ENCODE measurements at places on chromosomes 1 and 21.

GRCh38 chr1:44263568-44264450 lies 50.5 kb downstream of the DMAP1 start:
- DNase-seq = no peak

GRCh38 chr1:225813214-225813964 lies 3.5 kb downstream of the EPHX1 start:
- DNase-seq = no peak

DNA sequence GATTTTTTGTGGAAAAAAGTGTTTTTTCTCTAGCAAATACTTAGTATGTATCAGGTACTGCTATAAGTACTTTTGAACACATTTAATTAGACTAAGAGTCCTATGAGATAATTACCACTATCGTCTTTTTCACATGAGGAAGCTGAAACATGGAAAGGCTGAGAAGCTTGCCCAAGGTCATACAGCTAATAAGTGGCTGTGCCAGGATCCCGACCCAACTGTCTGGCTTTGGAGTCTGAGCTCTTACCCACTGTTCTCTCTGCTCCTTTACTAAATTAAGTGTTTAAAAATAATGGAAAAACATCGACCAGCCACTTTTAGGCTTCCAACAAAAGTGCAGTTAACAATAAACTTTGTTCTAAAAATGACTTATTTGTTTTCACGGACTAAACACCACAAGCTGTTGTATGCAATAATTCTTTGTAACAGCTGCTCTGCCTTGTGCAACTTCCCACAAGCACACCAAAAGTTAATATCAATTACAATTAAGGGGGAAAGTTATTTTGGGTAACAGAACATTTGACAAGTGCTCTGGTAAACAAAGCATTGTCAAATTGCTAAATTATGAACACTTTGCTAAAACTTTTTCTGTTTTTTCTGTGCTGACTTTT lies 75.7 kb downstream of the CRB1 start:
- DNase-seq = no peak

GRCh38 chr1:168521401-168522000 lies 22.3 kb downstream of the XCL2 start:
- no peak for DNase-seq

GRCh38 chr1:183403498-183403897 lies 14.7 kb downstream of the NMNAT2 start:
- no peak for DNase-seq

DNA sequence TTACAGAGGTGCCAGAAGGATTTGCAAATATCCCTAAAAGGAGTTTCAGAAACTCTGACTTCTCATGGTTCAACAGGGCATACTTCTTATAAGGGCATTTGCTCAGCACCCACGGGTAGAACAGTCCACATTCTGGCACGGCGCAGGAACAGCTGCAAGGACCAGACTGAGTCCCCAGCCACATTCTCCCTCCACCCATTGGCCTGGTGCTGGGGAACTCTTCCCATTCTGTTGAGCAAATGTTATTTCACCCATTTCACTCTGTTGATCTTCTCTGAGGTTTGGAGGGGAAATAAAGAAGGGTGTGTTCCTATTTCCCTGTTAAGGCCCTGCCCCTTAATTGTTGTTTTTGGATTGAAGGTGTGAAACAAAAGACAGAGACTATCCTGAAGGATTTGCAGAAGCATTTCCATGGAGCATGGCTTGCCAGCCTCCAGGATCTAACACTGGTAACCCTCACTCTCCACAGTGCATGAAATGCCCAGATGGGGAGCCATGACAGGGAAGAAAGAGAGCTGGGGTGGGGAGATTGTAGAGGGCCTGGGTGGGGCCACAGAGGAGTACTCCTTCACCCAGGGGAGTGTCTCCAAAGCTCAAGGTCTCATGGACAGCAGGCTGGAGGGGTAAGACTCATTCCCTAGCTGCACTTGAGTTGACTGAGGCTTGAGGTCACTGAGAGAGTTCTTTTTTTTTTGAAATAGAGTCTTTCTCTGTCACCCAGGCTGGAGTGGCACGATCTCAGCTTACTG lies 35.0 kb downstream of the INAVA start:
- DNase-seq = no peak

DNA sequence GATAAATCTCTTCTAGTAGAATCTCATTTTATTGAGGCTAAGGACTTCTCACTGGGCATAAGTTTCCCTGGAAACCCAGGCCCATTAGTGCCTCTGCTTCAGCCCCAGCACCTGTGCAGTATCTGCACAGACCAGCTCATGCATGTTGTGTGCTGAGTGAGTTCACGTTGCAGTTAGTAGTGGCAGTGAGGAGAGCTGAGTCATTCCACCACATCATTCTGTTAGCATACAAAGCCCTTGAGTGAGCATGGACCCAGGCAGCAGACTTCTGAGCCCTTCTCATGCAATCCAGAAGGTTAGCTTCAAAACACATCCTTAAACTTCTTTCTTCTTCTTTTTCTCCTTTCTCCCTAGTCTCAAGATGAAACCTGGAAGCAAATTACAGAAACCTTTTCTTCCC lies 45.8 kb upstream of the NTPCR start:
- no peak for DNase-seq

DNA sequence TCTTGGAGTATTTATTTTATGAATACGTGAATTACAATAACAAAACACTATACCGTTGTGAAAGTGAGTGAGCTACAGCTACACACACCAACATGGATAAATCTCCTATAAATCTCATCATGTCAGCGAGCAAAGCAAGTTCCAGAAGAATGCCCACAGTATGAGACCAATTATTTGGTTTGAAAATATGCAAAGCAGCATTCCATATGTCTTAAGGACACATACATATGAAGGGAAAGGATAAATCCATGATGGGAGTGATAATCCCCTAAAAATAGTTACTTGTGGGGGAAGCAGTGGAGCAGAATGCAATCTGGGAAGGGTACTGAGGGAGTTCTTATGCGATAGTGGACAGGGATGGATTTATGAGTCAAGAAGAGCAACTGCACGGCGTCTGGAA lies 261.3 kb downstream of the DISC1 start:
- no peak for DNase-seq

- DNase-seq = no peak
Measured at GRCh38 chr1:170856455-170856854, 78.9 kb upstream of the MROH9 start.

DNA sequence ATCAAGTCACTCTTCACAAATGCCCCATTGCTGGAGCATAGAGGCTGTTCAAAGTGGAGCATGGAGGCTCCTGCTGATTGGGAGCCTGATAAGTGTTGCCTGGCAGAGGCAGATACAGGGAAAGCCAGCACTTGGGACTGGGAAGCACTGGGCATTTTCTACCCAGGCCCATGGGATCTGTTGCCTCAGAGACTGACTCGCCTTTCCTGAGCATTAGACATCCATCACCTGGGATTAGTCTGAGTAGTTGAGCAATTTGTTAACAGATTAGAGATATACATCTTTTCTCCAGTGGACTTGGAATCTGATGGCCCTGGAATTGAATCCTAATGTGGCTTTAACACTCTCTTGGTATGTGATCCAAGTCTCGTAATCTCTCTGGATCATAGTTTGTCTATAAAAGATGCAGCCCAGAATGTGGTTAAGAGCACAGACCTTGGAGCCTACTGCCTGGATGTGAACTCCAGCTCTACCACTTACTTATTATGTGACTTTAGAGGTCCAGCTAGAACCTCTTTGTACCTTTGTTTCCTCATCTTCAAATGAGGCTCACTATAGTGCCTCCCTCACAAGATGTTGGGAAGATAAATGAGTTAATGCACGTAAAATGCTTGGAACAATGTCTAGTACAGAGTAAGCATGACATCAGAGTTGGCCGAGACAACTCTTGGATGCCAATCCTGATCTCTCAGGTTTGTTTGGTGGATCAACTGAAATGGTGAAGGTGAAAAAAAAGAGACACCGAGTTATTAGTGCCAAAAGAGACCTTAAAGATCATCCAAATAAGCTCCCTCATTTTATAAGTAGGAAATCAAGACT lies 38.3 kb upstream of the NRDC start:
- no peak for DNase-seq

DNA sequence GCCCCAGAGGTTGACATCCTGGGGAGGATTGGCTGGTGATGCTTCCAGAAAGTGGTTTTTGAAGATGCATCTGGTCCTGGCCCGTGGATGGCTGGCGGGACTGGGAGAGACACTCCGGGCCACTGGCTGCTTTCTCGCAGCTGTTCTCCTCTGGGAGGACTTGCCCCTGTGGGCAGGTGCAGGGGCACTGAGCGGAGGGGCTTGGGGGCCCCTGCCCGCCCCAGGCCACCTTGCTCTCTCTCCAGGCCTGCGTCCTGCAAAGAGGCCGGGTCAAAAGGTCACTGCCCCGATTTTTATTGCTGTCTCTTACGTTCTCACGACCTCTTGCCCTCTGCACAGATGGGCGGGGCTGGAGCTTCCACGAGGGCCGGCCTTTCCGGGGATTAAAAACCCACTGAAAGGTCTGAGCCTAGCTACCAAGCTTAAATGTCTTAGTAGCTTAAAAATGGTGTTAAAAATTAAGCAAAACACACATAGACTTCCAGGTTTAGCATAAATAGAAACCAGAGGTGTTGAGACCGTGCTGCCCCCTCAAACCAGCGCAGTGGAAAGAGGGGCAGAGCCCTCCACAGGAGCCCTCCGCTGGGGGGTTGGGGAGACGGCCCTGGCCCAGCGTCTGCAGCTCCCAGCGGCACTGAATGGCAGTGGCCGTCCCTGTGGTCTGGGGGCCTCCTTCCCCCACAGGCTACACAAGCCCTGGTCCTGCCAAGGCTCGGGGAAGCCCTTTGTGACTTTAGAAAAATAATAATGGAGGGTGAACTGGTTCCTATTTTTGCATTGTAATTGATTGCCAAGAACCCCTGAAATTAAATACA lies 43.9 kb downstream of the SKI start:
- no peak for DNase-seq

DNA sequence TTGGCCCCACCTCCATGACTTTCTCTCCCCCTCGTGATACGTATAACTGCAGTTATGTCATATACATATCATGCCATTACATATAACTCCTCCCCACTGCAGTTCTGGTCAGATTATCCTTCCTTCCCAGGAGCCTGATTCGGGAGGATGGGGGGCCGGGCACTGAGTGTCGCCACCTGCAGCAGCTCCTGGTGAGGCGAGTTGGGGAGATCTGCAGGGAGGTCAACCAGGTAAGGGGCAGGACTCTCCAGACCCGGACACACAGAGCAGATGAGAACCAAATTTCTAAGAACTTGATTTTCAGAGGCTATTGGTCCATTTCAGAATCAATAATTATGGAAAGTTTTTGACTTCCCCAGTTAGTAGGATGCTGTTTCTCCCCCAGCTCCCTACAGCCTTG lies 19.5 kb downstream of the HYI start:
- peak; percentile 42 for DNase-seq

DNA sequence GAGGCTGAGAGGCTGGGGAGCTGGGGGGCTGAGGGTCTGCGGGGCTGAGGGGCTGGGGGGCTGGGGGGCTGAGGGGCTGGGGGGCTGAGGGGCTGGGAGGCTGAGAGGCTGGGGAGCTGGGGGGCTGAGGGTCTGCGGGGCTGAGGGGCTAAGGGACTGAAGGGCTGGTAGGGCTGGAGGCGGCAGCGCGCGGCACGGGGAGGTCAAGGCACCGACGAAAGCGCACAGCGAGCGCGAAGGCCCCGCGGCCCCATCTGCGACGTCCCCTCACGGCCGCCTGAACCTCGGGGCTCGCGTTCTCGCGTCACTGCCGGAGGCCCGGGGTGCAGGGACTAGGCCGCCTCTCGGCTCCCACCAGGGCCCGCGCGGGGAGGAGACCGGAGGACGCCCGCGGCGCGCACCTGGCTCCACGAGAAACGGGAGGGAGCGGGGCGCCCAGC lies 356 bp downstream of the INTS11 start:
- no peak for DNase-seq

- DNase-seq = no peak
Measured at GRCh38 chr1:60213253-60213652, 139.7 kb upstream of the C1orf87 start.

- DNase-seq = no peak
Measured at GRCh38 chr1:54611621-54612020, 11.7 kb downstream of the FAM151A start.

DNA sequence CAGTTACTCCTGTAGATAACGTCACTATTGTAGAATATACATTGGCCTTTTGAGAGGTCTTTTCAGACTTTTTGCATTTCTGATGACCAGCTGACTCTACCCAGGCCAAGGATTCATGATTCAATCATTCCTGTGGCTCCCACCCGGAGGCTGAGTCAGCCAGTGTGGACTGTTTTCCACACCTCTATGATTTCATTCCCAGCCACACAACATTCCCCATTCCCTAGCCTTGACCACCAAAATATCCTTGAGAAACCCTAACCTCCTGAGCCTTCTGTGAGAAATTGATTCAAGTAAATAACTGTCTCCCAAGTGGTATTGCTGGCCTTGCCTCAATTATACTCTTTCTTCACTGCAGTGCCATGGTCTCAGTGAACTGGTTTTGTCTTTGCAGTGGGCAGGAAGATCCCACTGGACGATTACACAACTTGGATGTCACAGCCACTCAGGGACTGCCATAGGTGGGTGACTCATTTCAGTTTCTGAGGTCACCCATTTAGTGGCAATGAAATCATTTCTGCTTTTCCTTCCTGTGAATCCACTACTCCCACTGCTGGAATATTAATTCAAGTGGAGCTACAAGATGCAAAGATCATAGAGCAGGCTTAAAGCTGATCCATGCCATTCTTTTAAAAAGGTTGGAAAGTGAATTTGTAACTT lies 518.6 kb upstream of the ZP4 start:
- no peak for DNase-seq

DNA sequence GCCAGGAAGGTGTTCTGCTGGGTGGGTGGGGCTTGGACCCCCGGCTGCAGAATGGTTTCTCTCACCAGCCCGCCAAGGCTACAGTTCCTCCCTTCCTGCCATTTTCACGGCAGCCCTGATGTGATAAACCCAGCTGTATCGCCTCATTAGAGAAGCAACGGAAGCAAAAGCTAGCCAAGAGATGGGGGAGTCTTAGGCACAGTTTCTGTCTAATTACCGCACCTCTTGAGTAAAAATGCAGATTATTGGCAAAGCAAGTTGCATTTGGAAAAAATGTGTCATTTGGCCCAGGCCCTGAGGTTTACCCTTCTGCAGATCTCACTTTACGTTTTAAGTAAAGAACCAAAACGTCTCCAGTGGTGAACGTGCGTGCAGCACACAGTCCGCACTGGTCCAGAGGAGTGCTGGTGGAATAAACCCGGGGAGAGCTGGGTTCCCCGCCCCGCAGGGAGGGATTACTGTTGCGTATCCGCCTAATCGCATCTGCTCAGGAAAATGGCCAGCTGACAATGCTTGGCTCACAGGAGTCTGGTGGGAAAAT lies 109.9 kb downstream of the GALNT2 start:
- DNase-seq = no peak
